Left renal pelvis (tissue), 4 donors: ENCODE measurements at places on chromosomes 2 and 18.

DNA sequence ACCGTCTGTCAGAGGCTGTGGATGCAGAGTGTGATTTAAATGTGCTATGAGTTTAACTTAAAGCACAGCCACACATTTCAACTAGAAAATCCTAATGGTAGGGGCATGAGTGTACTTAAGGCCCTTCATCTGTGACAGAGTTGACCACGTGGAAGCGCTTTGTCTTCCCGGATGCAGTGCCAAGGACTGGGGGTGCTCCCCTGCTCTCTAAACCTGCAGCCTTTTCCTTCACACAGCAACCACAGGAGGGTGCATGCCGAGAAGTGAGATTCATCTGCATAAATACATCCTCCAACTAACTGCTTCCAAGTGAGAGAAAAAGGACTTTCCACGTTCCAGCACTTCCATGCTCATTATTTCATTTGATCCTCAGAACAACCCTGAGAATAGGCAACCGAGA, 149.6 kb downstream of the MYT1L start:
- no peak for DNase-seq

DNA sequence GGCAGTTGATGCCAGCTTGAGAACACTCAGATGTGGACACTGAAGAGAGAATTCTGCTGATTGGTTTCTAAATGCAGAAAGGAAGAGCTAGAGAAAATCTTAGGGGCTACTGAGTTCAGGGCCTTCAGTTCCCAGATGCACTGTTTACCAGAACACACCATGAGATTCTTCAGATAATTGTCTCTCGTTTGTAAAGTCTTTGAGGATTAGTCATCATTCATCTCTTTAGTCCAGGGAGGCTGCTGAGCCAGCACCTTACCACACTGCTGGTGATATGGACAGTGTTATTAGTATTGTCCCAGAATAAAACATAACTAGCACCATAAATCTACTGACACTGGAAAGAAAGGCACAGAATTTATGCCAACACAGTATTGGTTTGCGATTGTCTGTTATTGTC, 690.8 kb upstream of the CELF4 start:
- no peak for DNase-seq

- no peak for DNase-seq
Measured at GRCh38 chr2:135074216-135074615, 22.1 kb downstream of the RAB3GAP1 start.

DNA sequence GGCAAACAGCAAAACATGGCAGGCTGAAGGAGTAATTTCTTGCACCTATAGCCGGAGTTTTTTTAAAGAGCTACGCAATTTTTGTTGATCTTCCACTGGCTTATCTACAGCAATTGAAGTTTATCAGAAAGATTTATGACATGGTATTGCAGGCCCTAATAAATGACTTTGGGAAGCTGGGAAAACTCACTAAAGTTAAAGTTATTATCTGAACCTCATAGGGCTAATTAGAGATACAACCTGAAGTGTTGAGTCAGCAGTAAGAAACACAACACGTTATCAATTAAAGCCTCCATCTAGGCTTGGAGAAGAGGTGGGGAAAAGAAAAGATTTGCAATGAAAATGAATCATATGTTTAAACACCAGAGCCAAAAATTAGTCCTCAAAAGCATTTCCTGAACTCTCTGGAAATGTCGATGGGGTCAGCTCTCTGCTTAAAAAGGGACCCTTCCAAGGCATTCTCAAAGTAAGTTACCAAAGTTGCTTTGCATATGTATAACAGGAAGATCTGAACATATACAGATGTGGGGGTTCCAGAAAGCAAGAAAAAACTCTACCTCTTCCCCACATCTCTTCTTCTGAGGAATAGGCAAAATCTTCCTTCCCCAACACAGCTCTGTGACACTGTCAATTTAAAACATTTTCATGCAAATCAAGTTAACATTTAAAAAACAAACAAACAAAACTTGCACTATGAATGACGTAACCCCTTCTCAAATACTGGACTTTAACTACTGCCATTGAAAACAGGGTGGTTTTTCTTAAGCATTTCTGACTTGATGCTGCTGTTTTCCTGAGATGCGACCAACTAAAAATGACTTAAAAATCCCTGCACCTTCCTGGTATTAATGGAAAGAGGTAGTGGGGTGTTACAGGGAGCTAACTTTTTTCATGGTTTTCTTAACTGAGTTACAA, 915.6 kb downstream of the NRXN1 start:
- DNase-seq, result no peak
